NCI-H1048 (cell line): ENCODE measurements at places on chromosomes 3 and 15.

GRCh38 chr3:122004107-122004506 lies 17.9 kb downstream of the ILDR1 start:
- DNase-seq: no peak

GRCh38 chr15:64763874-64764273 lies 11.5 kb downstream of the RBPMS2 start:
- no peak for DNase-seq

GRCh38 chr3:11002371-11002807 lies 9.8 kb downstream of the SLC6A1 start:
- DNase-seq: no peak

DNA sequence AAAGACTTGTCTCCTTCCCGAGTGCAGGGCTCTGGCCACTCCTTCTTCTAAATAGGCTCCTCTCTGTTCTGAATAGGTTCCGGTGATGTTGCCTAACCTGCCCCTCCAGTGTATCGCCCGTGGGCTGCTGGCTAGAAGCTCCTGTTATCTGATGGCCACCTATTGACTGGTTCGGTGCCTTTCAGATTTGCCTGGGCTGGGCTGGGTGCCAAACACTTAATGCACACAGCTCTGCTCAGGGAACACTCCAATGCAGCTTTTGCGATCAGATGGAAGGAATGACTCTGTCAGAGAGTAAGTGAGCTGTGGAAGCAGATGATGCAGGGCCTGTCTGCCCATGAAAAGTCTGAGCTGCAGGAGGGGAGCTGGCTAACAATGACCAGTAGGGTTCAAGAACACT lies 112.9 kb downstream of the CORO2B start:
- no peak for DNase-seq

GRCh38 chr3:66098436-66098835 lies 59.7 kb upstream of the MAGI1 start:
- no peak for DNase-seq

DNA sequence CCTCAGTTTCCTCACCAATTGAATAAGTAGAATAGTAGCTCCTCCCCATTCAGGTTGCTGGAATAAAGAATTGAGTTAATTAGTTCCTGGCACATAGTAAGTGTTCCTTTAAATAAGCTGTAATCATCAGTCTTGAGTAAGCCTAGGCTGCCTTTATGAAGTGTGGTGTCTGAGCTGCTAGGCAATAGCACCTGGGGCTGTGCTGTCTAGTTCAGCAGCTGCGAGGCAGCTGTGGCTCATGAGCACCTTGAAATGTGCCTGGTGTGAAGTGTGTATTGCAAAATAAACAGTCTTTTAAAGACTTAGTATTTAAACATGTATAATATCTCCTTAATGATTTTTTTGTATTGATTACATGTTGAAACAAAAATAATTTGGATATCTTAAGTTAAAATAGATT lies 77.6 kb downstream of the TOP2B start:
- no peak for DNase-seq

GRCh38 chr3:150495149-150495548 lies 51.1 kb downstream of the SERP1 start:
- no peak for DNase-seq

GRCh38 chr3:103785017-103785416 lies 1350.2 kb downstream of the ZPLD1 start:
- DNase-seq: no peak

DNA sequence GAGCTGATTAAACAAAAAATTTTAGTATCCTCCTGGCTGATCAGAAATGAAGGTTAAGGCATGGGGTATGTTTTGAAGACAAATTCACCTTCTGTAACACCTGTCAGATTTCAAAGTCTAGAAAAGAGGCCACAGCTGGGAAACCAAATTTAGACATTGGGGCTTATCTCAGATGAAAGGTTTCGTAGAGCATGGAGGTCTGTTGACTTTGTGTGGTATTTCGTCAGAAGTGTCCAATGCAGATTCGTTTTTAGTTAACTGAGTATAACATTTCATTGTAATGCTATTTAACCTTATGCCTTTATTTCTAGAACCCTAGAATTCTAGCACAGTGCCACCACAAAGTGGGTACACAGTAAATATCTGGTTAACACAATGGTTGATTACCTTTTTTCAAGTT lies 61.7 kb downstream of the FNDC3B start:
- DNase-seq: no peak

GRCh38 chr15:37004373-37004869 lies 95.9 kb downstream of the MEIS2 start:
- DNase-seq: no peak

- DNase-seq: no peak
Observed at GRCh38 chr3:16288664-16289063, 23.7 kb downstream of the OXNAD1 start.

- DNase-seq: peak; percentile 15
Observed at GRCh38 chr3:100590114-100590839, 19.1 kb upstream of the ADGRG7 start.

DNA sequence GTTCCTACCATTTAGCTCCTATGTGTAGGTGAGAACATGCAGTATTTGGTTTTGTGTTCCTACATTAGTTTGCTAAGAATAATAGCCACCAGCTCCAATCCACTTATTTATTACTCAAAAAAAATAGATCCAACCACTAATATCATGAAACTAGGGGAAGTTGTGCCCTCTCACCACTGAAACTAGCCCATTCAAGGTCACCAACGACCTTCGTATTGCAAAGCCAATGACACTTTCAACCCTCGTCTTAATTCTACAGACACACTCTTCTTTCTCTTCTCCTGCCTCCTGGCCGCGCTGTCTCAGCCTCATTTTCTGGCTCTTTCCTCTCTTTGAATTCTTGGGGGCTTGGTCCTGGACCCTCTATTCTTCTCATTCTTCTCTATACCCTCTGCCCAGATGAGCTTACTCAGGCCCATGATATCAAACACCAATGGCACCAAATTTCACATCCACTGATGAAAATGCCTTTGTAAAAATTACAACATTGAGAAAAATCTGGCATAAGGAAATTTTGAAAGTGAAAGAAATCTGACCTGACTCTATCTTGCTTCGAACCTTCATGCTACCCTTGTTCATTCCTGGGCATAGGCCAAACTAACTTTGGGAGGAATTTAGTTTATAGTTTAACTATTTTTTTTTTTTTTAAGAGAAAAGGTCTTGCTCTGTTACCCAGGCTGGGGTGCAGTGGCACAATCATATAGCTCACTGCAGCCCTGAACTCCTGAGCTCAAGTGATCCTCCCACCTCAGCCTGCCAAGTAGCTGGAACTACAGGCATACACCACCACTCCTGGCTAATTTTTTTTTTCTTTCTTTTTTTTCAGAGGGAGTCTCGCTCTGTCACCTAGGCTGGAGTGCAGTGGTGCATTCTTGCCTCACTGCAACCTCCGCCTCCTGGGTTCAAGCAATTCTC lies 25.4 kb upstream of the LIMD1 start:
- no peak for DNase-seq

GRCh38 chr3:113831103-113831355 lies 7.6 kb upstream of the GRAMD1C start:
- no peak for DNase-seq

- DNase-seq: no peak
Observed at GRCh38 chr3:136954251-136954650, 3.5 kb upstream of the IL20RB start.

GRCh38 chr3:169264711-169265110 lies 398.8 kb downstream of the MECOM start:
- peak; percentile 24 for DNase-seq

DNA sequence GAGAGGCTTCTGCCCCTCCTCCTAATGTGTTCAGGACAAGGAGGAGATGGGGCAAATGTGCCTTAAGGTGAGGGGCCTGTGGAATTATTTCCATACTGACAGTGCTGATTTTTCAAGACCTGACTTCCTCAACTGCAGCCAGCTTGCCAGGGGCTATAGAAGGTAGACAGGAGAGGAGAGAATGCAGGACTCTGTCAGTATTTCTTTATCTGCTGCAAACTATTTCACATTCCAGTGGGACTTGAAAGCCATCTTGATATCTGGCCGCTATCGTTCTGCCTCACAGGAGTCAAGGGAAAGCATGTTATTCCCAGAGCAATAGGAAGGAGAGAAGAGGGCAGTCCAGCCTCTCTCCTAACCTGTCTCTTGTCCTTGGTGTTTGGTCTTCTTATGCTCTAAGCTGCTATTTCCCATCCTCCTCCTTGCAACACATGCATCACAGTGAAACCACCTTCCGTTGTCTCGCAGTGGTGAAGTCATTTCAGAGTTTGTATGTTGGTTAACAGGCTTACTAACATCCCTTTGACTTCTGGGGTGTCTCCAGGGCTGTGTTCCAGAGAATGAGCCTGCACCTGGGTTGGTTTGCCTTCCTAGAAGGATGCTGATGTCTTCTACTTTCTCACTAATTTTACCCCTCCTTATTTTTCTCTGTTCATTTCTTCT lies 95.1 kb upstream of the MRPS22 start:
- DNase-seq: no peak

GRCh38 chr3:129121792-129122411 lies at the start of gene RAB43:
RAB43 (minus strand) TSS chr3:129121804; CDS start chr3:129121489, 315 bp downstream.
- peak; percentile 77 for DNase-seq

- DNase-seq: no peak
Observed at GRCh38 chr15:68818769-68819494, 1.8 kb downstream of the ANP32A start.

GRCh38 chr3:45580112-45580765 lies 14.3 kb upstream of the LIMD1 start:
- DNase-seq: no peak

DNA sequence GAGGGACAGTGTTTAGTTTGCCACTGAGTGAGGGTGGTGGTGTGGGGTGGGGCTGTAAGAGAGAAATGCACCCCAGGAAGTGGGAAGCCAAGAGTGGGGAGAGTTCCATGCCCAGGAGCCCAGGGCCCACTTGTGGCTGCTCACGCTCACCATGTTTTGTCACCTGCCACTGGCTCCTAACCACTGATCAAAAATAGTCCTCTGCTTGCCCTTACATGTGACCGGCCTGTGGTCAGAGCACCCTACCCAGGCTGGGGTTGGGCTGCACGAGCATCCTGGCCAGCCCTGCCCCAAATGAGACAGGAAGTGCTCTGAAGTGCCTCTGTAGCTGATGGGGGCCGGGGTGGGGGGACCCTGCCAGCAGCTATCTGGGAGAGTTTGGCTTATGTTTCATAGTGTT lies 216.3 kb downstream of the RPLP1 start:
- no peak for DNase-seq

DNA sequence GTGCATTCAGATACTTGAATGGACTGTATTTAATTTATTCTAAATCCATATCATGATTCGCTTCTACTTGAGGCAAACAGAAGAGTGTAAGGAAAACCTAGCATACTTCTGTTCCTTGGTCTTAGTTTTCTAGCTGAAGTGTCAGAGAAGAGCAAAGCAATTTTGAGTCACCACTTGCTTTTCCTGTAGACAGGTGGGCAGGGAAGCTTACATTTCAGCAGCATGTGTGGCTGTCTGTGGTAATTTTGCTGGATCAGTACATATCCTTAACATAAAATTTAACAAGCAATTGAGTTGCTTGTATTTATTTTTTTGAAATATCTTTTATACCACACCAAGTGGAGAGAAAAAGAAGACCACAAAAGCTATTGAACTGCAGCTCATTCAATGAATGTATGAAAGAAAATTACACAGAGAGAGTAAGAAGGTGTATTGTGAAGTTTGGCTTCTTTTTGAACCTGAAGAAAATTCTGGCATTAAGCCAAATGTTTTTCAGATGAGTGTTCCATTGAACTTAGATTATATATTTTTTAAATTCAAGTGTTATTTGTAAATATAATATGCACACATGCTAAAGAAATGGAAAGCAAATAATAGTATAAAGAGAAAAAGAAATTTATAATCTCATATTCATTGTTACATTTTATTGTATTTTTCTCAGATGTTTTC lies 747.6 kb downstream of the NAALADL2 start:
- no peak for DNase-seq

GRCh38 chr15:73388256-73388781 lies 19.6 kb upstream of the HCN4 start:
- DNase-seq: no peak
